ENCODE measurements at places on chromosomes 13 and 19.

GRCh38 chr13:96948127-96948526 is 46.1 kb downstream of the OXGR1 start:
- no peak for DNase-seq

GRCh38 chr19:44142059-44142433 is 692 bp downstream of the ZNF234 start:
- DNase-seq = no peak

- DNase-seq = no peak
Measured at GRCh38 chr13:78383071-78383484, 220.3 kb downstream of the POU4F1 start.

GRCh38 chr13:111187960-111188541 is 72.9 kb downstream of the ARHGEF7 start:
- no peak for DNase-seq

- no peak for DNase-seq
Measured at GRCh38 chr13:112908342-112908741, 60.7 kb upstream of the MCF2L start.

- peak; percentile 64 for DNase-seq
Measured at GRCh38 chr13:24228852-24229458, 68.4 kb downstream of the SPATA13 start.

DNA sequence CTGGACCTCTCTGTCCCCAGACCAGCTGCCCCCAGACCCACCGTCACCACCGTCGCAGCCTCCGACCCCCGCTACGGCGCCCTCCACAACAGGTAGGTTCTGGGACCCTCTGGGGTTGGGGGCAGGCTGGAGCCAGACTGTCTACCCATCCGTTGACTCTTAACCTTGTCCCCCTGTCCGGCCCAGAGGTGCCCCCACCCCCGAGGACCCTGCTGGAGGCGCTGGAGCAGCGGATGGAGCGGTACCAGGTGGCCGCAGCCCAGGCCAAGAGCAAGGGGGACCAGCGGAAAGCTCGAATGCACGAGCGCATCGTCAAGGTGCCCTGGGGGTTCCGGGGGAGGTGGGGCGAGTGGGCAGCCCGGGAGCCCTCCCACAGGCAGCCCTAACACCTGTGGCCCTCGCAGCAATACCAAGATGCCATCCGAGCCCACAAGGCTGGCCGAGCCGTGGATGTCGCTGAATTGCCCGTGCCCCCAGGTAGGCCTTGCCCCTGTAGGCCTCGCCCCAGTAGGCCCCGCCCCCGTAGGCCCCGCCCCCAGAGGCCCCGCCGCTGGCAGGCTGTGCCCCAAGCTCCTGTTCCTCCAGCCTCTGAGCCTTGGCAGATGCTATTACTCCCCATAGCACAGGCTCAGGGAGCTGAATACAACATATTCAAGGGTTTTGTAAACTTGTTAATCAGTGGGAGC is 12.9 kb downstream of the CC2D1A start:
- no peak for DNase-seq

DNA sequence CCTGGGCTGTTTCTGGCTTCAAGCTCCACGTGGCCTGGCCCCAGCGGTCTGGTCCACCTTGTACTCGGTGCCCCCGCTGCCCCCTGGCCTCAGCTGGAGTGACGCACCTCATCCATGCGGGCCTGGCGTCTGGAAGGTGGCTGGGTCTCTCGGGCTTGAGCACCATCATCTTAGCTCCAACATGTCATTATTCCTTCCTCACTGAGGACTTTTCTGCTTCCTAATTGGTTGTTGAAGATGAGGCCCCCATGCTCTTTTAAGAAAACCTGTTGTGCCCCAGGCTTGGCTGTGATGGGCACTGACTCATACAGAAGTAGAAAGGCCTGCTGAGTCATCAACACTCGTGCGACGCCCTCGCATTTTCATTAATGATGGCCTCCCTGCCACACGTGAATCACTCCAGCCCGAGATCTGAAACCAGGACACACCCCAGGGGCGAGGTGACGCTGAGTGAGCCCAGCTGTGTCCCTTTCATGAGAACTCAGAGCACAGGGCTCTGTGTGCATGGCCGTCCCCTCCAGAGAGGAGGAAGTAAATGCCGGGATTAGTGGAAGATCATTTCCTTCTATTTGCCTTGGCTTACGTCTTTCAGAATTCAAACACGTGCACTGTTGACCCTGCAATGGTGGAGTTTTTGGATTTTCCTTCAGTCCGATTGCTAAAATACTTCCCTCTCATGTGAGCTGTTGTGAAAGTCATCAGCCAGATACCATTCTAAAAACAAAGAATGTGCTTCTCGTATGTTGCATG is 14.0 kb upstream of the GJA3 start:
- peak; percentile 94 for DNase-seq

- DNase-seq = peak; percentile 89
Measured at GRCh38 chr19:38049105-38049649, 142.2 kb downstream of the SIPA1L3 start.

DNA sequence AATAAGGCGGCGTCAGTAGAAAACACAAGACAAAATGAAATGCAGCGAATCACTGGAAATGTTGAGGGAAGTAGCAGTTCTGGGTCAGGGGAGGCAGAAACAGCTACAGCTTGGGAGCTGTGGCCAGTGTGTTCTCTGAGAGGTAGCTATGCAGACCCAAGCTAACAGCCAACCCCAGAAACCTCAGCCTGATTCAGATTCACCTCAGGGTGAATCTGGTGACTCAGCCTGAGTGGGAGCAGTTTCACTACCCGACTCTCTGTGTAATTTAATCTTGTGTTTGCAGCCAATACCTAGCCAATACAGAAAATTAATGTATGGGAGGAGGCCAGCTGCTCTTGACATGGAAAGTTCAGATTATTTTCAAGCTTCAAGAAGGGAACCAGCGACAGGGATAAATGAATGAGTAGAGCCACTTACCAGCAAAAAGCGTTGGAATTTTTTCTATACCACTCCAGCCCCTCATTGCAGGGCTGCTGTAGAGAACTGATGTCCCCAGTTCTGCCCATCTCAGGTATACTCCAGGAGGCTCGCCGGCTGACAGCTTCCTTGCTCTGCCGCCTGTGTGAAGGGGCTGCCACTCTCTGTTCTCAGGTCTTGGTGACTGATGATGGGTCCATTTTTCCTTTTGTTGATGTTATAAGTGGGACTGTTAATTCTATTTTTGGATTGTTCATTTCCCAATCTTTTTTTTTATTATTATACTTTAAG is 8.9 kb downstream of the IGFL3 start:
- no peak for DNase-seq

DNA sequence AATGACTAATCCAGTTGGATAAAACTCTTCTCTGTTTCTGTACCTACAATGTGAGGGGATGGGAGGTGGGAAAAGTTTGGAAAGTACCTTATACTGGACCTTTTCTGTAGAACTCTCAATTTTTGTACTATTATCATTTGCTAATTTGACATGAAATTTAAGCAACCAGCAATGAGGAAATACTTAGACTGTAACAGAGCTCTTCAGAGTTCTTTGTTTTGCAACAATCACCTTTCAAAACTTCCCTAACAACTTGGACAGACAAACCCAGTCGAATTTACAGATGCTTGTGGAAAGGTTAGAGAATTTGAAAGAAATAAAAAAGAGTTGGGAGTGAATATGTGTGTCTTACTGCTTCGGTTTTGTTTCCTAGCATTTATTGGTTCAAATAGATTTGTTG is 16.8 kb downstream of the KBTBD7 start:
- DNase-seq = peak; percentile 82

Measured in CD14-positive monocyte (primary cell).